Immature natural killer cell (primary cell): ENCODE measurements at places on chromosomes 16 and 17. TPM values are rescaled to one million over a fixed set of nuclear protein-coding genes. Genes with fewer than 3 reads are reported as not detected.
A peak's percentile ranks its signal among the peaks of the same experiment; 100 is the strongest.

SLC13A2 gene
- polyA plus RNA-seq = not detected

GRCh38 chr17:41531993-41532392, 3.9 kb upstream of the KRT19 start:
- H3K27ac ChIP-seq = no peak overlapping the region
- no peaks in the 10 kb centered on the region for H3K36me3 ChIP-seq
- H3K4me3 ChIP-seq = no peak overlapping the region
- peaks cover 38% of the 10 kb centered on the region for H3K27me3 ChIP-seq

- DNase-seq = no peak
- no peaks in the 10 kb centered on the region for H3K27me3 ChIP-seq
- H3K36me3 ChIP-seq = no peaks in the 10 kb centered on the region
- H3K27ac ChIP-seq = no peak overlapping the region
- no peaks in the 10 kb centered on the region for H3K4me1 ChIP-seq
Measured at GRCh38 chr16:76910931-76911330, 280.1 kb upstream of the MON1B start.

GRCh38 chr17:29292071-29292991, 1.6 kb downstream of the NUFIP2 start:
- DNase-seq = peak; percentile 55
- peaks cover 63% of the 10 kb centered on the region for H3K4me1 ChIP-seq
- peaks cover 16% of the 10 kb centered on the region for H3K27me3 ChIP-seq
- peak overlapping the region; percentile 100 for H3K4me3 ChIP-seq
- H3K27ac ChIP-seq = peak overlapping the region; percentile 86
- H3K36me3 ChIP-seq = peaks cover under 1% of the 10 kb centered on the region

DNA sequence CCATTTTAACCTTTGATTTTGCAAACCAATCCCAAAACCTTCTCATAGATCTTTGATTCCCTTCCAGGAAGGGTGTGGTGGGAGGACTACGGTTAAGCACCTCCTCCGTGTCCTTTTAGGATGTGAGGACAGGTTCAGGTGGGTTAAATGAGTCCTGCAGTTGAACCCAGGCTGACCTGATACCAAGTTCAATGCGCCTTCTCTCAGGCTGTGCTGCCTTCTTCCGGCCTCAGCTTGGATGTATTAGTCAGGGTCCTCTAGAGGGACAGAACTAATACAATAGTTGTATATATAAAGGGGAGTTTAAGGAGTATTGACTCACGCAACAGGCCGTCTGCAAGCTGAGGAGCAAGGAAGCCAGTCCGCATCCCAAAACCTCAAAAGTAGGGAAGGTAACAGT, 10.5 kb upstream of the CSF3 start:
- H3K27ac ChIP-seq = no peak overlapping the region
- H3K4me1 ChIP-seq = no peaks in the 10 kb centered on the region
- H3K36me3 ChIP-seq = no peaks in the 10 kb centered on the region
